ENCODE measurements at places on chromosomes 11 and 22. TPM values are rescaled to one million over a fixed set of nuclear protein-coding genes. Genes with fewer than 3 reads are reported as not detected.

The ANKK1 gene
- total RNA-seq = not detected

The FOLR1 gene
- not detected for total RNA-seq

The IGLL1 gene
- total RNA-seq = not detected

The NLRP6 gene
- under 0.01 TPM for total RNA-seq

The DEUP1 gene
- not detected for total RNA-seq

The BAIAP2L2 gene
- total RNA-seq = 4.1 TPM

The ELF5 gene
- total RNA-seq = not detected

The THRSP gene
- total RNA-seq = not detected
